Right kidney (tissue), 9 donors: ENCODE measurements at places on chromosomes 12 and 14.
A peak's percentile ranks its signal among the peaks of the same experiment; 100 is the strongest.

DNA sequence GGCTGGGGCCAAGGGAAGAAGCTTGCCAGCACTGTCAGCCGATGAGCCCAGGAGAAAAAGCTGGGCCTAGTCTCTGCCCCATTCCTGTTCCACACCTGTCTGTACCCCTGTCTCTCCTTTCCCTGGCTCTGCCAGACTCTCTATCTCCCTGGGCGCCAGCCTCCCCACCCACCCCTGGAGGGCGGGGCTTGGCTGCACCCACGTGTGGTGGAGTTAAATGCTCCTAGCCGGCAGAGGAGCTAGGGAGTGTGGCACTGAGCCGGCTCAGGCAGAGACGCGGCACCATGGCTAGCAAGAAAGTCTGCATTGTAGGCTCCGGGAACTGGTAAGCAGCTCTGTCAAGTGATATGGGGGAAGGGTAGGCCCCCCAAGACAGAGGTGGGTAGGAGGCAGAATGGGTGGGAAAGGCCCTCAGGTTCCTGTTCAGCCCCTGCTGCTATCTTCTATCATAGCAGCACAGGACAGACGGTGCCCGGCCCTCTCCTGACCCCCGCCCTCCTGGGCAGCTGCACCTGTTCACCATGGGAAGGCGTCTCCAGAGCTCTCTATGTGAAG, at the start of gene GPD1:
GPD1 (plus strand) TSS at position 242 of the 555 bp plus-strand sequence; CDS start at position 285, 43 bp downstream.
- DNase-seq, result peak; percentile 67

GRCh38 chr12:119621878-119622277, 28.3 kb downstream of the TMEM233 start:
- DNase-seq, result no peak

GRCh38 chr12:57299514-57300016, 48.6 kb upstream of the STAC3 start:
- no peak for DNase-seq

DNA sequence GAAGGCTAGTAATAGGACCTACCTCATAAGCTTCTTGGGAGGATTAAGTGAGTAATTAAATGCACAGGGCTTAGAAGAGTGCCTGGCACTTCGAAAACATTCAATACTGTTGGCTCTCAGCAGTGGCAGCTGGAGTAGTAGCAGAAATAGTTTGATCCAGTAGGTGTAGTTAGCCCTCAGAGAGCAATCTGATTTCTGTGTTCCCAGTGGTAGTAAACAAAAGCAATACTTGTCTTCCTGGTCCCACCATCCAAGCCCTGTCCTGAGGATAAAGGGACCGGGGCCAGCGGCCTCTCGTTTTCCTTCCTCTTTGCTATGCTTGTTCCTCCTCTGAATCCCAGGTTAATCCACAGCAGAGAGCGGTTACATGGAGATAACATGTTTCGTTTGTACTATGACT, 131.6 kb downstream of the SAMD4A start:
- DNase-seq, result no peak
